ENCODE measurements at places on chromosomes 16 and 17.
A peak's percentile ranks its signal among the peaks of the same experiment; 100 is the strongest.

GRCh38 chr16:85256190-85256739 is 144.0 kb upstream of the CIBAR2 start:
- no peak for DNase-seq

DNA sequence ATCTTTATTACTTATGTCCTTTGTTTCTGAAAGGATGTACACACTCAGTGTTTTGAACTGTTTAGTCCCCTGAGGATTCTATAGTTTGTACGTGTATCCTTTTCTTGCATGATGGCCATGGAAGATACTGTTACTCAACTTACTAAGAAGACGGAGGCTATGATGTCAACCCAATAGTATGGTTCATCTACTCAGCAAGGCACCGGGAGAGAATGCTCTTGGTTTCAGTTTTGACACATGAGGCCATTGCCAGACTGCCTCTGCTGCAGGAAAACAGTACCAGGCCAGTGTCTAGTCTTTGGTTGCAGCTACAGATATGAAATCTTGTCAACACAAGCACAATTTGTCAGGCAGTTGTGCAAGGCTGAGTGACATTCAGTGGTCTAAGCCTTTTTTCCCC is 134.5 kb downstream of the MRTFB start:
- no peak for DNase-seq

DNA sequence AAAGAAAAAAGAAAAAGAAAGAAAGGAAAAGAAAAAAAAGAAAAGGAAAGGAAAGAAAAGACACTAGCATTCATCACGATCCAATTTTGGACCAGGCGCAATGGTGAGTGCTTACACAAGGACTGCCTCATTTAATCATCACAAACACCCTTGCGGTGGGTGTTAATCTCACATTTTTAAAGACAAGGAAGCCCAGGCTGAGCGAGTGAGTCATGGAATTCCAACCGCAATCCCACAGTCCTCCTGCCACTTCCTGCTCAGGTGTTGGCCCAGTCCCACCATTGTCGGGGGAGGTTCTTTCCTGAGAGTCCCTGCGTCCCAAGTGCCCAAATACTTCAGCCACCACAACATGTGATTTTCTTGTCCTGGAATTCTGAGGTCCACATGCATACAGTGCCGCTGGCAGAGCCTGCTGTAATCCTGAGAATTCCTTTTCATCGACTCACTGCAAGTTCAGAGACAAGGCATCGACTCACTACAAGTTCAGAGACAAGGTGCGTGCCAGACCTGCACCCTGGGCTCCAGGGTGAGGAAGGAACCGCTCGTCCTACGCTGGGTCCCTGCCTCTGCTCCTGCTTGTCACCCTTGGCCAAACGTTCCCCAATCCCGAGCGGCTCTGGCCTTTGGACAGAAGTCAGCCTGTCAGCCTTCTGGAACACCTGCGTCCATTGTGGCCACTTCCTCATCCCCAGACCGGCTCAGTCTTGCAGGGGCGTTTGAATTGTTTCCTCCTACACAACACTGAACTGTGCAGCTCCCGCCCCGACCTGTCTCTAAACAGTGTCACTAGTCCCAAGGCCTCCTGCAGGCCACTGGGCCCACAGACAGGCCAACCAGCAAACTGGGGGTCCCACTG is 5.8 kb downstream of the ZG16B start:
- DNase-seq, result peak; percentile 98

GRCh38 chr16:26667307-26667706 is 399.4 kb upstream of the C16orf82 start:
- DNase-seq, result no peak

GRCh38 chr16:89853306-89853993 is 19.9 kb upstream of the TCF25 start:
- no peak for DNase-seq

- no peak for DNase-seq
These were observed 76.6 kb upstream of the CORO6 start for GRCh38 chr17:29699283-29699682.

GRCh38 chr17:48048384-48049126 is 396 bp downstream of the NFE2L1 start:
- DNase-seq, result peak; percentile 56

DNA sequence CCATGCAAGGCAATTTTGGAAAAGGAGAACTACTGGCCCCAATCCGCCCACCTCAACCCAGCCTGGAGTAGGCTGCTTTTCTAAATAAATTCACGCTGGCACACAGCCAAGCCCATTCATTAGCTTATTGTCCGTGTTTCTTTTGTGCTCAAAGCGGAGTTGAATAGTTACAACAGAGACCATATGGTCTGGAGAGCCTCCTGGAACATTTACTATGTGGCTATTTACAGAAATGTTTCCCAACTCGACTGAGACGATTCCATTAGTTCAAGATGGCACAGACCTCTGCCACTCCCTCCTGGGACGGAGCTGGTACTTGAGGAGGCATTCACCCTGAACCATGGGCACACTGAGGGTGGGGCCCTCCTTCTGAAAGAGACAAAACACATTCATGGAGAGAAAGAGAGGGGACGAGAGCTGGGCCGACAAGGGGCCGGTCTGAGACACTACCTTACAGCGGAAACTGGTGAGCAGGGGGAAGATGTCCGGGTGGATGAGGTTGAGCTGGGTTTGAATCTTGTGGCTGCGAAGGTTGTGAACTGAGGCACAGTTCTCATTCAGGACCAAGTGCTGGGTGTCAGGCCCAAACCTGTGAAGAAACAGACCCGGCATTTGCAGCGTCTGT is 15.7 kb downstream of the ELAC2 start:
- DNase-seq, result no peak

DNA sequence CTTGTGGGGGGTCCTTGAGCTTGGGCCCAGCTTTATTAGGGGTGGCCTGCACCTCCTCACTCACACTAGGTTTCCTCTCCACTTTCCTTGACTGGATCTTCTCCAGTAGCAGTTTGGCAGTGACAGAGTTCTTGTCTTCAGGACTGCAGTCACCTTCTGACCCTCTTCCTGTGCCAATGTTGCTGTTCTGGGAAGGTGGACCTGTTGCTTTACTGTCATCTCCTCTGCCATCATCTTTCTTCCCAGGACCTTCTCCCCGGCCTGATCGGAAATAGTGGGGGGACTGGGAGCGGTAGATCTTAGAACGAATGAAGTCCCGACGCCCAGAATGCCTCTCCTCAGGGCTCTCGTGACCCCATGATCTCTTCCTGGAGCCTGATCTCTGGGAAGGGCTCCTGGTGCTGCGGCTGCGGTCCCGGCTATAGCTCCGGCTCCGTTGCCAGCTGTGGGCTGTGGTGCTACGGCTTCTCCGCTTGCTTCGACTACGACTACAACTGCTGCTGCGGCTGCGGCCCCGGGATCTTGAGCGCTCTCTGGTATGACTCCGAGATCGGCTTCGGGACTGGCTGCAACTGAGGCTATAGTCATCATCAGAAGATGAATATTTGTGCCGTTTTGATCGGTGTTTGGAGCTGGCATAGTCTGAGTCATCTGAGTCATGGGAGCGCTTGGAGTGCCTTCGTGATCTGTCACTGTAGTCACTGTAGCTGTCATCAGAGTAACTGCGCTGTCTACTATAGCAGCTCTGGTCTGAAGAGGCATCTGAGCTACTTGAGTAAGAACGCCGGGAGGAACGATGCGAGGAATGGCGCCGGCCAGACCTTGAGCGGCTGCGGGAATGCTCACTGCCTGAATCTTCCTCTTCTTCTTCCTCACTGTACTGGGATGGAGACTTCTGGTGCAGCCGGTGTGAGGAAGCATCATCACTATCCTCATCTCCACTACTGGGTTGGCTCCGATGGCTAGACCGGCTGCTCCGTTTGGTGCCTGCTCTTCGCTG is 9.5 kb upstream of the ITGA2B start:
- no peak for DNase-seq

DNA sequence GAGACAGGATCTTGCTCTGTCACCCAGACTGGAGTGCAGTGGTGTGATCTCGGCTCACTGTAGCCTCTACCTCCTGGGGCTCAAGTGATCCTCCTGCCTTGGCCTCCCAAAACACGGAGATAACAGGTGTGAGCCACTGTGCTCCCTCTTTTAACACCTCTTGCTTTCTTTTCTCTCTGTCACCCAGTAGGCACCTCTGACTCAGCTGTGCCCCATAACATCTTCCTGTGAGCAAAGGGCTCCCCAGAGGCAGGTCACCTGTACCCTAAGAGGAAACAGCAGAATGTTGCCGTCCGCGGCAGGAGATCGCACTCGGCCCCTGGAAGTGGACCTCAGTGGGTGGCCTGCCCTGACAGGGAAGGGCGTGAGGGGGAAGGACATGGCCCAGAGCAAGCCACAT is 918 bp upstream of the NLRC3 start:
- DNase-seq, result no peak

- DNase-seq, result no peak
These were observed at the start of gene MMP25 for GRCh38 chr16:3045758-3046640. TSS of gene MMP25 (plus strand) at chr16:3046561. CDS start at chr16:3046918, 357 bp downstream.

DNA sequence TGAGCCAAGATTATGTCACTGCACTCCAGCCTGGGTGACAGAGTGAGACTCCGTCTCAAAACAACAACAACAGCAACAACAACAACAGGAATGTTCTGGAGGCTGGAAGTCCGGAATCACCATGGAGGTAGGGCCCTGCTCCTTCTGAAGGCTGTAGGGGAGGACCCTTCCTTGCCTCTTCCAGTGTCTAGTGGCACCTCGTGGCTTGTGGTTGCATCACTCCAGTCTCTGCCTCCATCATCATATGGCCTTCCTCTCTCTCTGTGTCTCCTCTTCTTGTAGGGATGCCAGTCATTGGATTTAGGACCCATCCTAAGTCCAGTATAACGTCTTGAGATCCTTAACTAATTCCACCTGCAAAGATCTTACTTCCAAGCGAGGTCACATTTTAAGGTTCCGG is 14.0 kb downstream of the NAGPA start:
- no peak for DNase-seq

DNA sequence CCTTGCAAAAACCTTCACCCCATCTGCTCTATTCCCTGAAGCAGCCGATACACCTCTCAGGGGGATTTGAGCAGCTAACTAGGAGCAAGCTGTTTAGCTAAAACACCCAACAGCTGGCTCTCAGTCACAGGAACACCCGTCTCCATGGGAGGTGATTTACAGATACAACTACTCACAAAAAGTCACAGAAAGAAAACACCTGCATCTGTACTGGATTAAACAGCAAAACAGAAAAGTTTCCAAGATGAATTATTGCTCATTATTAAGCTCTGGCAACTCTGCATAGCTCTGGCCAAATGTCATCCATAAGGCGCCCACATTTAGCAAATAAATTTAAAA is 22.3 kb downstream of the GJC1 start:
- peak; percentile 45 for DNase-seq

DNA sequence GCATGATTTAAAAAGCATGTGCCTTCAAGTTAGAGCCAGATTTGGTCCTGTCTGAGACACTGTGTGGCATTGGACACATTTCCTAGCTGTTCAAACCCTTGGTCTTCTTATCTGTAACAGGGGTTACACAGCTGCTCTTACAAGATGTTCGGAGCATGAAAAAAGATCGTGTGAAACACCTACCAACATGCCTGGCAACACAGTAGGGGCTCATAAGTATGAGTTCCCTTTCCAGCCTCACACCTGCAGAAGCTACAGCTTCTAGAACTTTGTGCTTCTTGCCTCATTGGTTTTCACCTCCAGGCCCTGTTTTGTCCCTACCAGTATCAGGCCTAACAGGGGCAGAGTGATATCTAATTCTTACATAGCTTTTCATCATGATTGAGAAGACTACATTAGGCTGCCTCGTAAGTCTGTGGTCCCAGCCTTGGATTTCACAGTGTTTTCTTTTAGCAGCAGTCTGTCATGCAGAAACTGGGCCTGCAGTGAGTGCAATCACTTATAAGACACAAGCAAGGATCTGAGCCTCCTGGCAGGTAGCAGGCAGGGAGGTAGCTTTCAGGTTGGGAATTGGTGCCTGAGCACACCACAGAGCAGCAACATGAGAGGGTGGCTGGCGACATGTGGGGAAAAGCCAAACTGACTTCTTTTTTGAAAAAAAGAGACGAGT is 78.8 kb downstream of the CCDC182 start:
- no peak for DNase-seq

GRCh38 chr16:78196502-78196901 is 97.0 kb downstream of the WWOX start:
- no peak for DNase-seq

- DNase-seq, result no peak
These were observed 117.9 kb upstream of the MYOCD start for GRCh38 chr17:12547831-12548230.

- no peak for DNase-seq
These were observed 164.3 kb downstream of the PARN start for GRCh38 chr16:14465799-14466198.

GRCh38 chr17:55295411-55296170 is 30.8 kb downstream of the HLF start:
- no peak for DNase-seq
